ENCODE measurements at places on chromosomes 1 and 21.

DNA sequence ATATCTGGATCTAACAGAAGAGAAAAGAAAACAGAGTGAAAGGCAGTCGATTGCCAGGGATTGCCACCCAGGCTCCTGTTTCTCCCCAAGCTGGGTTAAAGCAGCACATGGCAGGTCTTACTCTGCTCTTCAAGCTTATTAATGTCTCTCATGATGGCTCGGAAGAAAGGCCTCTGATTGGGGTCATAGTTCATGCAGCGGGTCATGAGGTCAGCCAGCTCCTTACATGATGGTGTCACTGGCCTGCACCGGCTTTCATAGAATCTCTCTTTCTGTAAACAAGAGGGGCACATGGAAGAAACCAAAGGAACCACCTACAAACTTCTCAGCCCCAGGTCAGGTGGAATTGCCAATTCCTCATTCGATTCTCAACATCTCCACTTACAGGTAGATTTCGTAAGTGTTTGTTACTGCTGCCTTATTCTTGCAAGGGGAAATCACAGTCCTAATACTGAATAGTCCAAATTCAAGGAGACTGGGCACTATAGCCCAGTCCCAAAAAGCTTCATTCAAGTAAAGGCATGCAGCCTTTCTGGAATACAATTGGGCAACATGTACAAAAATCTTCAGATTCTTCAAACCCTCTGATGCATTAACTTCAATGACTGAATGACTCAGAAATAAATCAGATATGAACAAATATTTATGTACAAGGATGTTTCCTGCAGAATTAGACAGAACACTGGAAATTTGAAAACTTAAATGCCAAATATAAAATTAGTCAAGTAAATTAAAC lies 96.6 kb downstream of the RAVER2 start:
- no peak for DNase-seq

GRCh38 chr1:169527451-169528214 lies 41.9 kb upstream of the SLC19A2 start:
- DNase-seq = no peak

DNA sequence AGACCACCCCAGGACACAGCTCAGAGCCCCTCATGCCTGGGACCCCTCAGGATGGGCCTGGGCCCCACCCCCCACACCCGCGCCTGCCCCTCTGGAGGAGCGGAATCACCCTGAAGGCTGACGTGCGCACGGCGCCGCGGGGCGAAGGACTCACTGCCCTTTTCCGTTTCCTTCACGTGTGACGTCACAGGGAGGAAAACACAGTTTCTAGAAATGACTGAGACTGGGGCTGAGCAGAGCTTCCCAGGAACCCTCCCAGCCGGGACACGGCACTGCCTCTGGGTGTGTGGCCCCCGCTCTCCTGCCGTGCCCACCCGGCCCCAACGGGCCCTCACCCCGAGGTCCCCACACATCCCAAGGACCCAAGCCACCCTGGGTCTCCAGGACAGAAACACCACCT lies 5.4 kb upstream of the TNFRSF4 start:
- DNase-seq = no peak

- DNase-seq = no peak
Measured at GRCh38 chr1:8495928-8496401, 178.1 kb downstream of the SLC45A1 start.

- no peak for DNase-seq
Measured at GRCh38 chr1:67646145-67647035, 38.6 kb upstream of the GADD45A start.

DNA sequence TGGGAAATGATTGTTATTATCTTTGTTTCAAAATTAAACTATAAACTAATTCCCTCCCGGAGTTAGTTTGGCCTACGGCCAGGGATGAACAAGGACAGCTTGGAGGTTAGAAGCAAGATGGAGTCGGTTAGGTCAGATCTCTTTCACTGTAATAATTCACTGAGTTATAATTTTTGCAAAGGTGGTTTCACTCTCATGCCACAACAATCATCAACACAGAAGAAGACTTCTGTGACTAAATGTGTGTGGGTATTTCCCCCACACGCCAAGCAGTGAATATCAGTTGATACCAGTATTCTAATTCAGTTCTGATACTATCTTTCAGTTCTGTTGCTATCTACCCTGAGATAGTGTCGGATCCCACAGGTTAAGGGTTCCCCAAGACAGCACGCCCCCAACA lies 215.1 kb downstream of the S1PR1 start:
- no peak for DNase-seq

- no peak for DNase-seq
Measured at GRCh38 chr21:14064296-14064645, 146.5 kb downstream of the LIPI start.

- DNase-seq = no peak
Measured at GRCh38 chr1:921011-921837, 2.5 kb upstream of the SAMD11 start.

- DNase-seq = no peak
Measured at GRCh38 chr1:219257751-219258150, 84.1 kb downstream of the LYPLAL1 start.

DNA sequence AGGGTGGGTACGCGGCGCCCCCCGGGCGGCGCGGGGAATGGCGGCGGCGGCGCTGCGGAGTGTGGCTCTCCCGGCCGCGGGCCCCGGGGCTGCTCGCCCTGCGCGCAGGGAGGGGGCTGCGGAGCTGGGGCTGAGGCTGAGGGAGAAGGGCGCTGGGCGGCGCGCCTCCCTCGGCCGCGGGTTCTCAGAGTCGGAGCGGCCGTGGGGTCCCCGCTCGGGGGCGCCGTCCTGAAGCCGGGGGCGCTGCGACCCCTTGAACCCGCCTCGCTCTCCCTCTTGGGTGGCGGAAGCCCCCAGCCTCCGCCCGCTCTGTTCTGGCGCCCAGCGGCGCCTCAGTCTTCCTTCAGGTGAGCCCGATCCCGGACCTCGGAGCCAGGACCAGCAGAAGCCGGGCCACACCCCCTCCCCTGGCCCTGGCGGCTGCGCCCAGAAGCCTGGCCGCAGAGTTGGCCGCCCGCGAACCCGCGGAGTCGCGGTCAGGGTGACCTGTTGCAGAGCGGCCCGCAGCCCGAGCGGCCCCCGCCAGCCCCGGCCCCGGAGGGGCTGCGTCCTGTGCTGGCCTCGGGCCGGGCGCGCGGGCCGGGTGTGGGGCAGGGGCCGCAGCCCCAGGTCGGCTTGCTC lies 532 bp downstream of the RALGPS2 start:
- DNase-seq = no peak

- no peak for DNase-seq
Measured at GRCh38 chr21:27772816-27773215, 805.9 kb upstream of the ADAMTS5 start.

DNA sequence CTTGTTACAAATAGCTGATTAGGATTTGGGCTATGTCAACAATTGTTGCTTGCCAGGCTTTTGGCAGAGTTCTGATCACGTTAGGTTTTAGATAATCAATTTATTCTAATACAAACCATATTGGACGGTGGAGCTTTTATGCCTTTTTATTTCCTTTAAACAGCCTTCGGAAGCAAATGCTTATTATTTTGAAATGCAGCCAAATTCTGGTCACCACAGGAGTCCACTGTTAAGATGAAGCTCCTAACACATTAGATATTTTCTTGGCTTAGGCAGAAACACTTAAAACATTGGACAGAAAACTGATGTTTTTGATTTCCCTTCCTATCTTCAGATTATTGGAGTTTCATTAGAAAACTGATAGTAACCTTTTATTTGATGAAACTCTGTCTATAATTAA lies 82.9 kb downstream of the CENPF start:
- no peak for DNase-seq

DNA sequence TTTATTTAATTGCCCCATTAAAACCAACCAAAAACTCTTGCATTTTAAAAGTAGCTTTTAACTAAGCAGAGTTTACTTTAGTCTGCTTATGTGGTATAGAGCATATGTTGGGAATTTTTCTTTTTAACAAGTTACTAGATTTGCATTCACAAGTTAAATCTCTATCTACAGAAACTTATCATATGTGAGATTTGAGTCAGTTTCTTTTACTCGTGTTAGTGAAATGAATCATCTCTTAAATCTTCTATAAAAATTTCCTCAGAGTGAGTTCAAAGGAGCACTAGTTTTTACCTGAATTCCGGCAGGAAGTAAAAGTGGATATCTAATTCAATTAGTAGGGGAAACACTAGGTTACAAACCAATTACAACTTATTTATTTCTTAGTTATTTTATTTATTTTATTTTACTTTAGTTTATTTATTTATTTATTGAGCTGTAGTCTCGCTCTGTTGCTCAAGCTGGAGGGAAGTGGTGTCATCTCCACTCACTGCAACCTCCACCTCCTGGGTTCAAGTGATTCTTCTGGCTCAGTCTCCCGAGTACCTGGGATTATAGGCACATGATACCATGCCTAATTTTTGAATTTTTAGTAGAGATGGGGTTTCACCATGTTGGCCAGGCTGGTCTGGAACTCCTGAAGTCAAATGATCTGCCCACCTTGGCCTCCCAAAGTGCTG lies 1609.6 kb upstream of the B3GALT2 start:
- DNase-seq = no peak

DNA sequence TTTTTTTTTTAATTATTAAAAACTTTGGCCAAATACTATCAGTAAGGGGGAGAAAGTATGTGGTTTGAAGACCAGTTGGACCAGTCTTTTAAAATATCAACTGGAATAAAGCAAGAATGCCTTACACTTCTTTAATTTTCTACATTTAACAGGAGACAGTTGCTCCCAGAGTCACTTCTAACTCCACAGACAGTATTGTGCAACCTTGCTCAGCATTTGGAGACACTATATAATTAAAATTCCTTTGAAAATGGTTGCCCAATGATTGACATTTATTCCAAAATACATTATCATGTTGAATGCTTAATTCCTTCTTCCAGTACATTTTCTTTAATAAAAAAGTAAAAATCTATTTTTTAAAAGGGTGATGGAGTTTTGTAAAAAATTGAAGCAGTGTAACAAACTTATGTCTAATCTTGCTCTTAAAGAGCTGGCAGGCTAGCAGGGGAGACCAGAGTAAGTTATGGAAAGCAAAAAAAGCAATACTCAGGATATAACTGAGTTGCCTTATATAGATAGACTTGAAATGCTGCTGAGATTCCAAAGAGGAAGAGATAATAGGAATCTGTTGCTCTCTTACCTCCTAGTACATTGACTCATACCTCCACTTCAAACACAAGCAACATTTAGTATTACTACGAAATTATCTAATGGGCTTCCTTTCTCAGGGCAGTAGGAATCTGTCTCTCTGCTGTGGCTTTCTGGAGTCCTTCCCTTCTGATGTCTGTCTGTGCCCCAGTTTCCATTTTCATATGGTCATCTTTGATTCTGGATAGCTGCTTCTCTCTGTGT lies 69.7 kb upstream of the RGL1 start:
- DNase-seq = no peak

GRCh38 chr1:186842547-186842946 lies 13.8 kb downstream of the PLA2G4A start:
- no peak for DNase-seq
